ENCODE measurements at places on chromosomes 3 and 15. TPM values are rescaled to one million over a fixed set of nuclear protein-coding genes. Genes with fewer than 3 reads are reported as not detected.

The RGMA gene
- total RNA-seq, result 0.20 TPM

The ITIH4 gene
- 11.2 TPM for total RNA-seq

The GOLGA8T gene
- total RNA-seq, result not detected

The SERINC4 gene
- total RNA-seq, result 0.20 TPM

The ABCF3 gene
- 70.8 TPM for total RNA-seq

The DPPA2 gene
- not detected for total RNA-seq

The MINAR1 gene
- 0.51 TPM for total RNA-seq

The SELENOK gene
- total RNA-seq, result 50.5 TPM

The STRIT1 gene
- total RNA-seq, result not detected

The NRROS gene
- total RNA-seq, result 17.0 TPM

The HYAL1 gene
- total RNA-seq, result 0.13 TPM

The MOBP gene
- total RNA-seq, result not detected

The CEMIP gene
- total RNA-seq, result not detected

The GHSR gene
- not detected for total RNA-seq

The ZNF619 gene
- total RNA-seq, result 9.6 TPM

The CLDN11 gene
- total RNA-seq, result 0.26 TPM
